ENCODE measurements at places on chromosomes 2 and 18. TPM values are rescaled to one million over a fixed set of nuclear protein-coding genes. Genes with fewer than 3 reads are reported as not detected.
A peak's percentile ranks its signal among the peaks of the same experiment; 100 is the strongest.

GRCh38 chr18:13487237-13487636 is 239.1 kb downstream of the FAM210A start:
- DNase-seq: no peak

- no peak for DNase-seq
These were observed 77.4 kb upstream of the TAF1B start for GRCh38 chr2:9765611-9766531.

DNA sequence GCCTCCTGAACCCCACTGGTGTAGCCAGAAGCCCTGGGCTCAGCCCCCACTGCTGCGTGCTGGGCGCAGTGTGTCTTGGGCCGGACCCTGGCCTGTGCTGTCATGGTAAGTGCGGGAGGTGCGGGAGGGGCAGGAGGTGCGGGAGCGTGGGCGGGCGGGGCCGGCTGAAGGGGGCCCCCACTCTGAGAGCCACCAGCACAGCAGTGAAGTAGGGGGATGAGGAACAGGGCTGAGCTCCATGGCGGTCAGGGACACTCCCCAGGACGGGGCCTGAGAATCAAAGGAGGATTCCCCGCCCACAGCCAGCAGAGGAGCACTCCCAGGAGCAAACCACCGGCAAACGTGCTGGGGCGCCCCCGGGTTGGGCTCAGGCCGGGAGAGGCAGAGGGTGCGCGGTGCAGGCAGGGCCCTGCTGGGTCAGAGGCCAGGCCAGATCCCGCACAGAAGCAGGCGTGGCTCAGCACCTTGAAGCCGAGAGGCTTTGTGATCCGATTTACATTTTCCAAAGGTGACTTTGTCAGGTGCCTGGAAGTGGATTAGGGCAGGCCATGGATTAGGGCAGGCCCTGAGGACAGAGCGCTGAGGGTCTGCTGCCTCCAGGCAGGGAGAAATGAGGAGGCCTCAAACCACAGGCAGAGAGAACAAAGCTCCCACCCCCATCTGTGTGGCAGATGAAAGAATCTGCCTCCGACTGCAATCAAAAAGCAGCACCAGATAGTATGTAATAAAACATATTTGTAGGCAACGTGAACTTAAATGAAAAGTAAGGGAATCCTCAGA is 152.0 kb upstream of the RAB6C start:
- no peak for DNase-seq

DNA sequence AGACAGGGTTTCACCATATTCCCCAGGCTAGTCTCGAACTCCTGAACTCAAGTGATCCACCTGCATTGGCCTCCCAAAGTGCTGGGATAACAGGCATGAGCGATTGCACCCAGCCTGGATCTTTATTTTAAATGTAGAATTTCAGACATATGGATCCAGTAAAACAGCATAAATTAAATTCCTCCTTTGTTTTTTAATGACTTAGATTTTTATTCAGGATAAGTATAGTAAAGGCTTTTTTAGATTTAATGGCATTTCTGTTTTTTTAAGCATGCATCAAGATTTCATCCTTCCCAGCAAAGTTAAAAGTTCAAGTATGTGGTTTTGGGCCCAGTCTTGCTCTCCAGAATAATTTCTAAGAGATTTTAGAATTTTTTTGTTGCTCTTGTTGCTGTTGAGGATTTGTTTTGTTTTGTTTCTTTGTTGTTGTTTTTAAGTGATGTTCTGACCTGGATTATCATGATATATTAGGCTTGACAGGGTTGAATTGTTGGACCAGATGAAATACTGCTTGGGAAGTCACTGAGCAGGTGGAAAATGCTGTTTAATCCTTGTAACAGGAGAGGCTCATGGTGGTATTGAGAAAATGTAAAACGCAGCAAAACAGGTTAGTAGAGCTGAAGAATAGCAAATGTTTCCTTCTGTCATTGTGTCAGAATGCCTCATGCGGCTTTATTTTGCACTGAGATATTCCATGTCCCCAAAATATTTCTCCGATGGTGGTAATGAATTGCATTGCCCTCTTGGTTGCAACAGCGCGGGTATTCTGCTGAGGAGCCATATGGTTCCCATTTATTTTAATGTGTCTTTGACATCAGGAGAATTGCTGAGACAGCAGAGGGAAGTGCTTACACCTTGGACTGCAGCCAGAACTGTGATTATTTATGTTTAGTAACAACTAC is 147.9 kb downstream of the GALNT3 start:
- DNase-seq: no peak

DNA sequence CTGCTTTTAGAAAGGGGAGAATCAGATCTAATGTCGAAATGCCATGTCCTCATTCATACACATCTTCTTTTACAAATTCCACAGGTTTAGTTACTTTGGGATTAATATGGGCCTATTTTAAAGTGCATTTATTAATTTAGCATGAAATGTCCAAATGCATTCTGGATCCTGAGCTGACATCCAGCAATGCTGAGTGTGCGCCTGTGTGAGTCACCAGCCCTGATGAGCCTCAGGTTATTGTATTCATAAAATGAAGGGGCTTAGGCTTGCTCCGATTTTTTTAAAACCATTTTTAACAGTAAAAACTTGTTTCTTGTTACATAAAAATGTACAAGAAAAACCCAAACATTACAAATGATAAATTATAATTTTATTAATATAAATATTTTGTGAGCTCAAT is 94.1 kb downstream of the SH3YL1 start:
- DNase-seq: no peak

GRCh38 chr2:118246726-118247125 is 158.5 kb downstream of the INSIG2 start:
- DNase-seq: no peak

GRCh38 chr2:230520875-230521155 is 104.8 kb downstream of the SP100 start:
- DNase-seq: no peak

GRCh38 chr2:170147576-170147975 is 30.4 kb upstream of the MYO3B start:
- no peak for DNase-seq

- DNase-seq: no peak
These were observed 470.6 kb upstream of the MEX3C start for GRCh38 chr18:51668101-51668500.

GRCh38 chr18:55100817-55101457 is 141.7 kb upstream of the CCDC68 start:
- DNase-seq: no peak

DNA sequence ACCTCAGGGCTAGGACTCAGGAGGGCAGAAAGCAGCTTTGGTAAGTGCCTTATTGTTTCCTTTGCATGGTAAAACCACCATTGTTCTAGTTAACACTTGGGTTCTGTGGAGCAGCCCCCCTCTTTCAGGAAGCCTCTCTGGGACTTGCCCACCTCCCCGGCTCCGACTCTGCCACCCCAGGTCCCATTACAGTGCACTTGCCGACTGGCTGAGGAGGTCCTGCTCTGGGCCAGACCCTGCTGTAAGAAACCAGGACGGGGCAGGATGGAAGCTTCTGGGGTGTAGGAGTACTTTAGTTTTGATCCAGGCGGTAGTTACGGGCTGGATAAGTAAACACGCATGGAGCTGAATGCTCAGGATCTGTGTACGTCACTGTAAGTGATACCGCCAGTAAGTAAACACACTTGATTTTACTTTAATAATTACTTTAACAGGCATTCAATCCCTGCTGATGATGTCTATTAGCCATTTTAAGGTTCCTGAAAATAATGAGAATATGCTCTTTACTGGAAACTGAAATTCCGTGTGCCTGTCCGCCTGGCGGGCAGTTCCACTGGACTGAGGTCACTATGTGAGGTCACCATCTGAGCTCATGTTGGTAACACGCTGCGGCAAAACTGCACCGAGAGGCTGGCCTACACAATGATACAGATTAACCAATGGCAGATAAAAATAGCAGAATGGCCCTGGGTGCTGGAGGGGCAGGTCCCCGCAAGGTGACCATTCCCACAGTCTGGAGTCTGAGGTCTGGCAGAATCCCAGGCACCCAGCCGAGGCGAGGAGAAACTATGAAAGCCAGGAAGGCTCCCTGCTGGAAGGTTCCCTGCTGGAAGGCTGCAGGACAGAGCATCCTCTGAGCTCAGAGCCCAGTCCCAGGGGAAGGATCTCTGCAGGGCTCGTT is 25.2 kb downstream of the HS1BP3 start:
- peak; percentile 76 for DNase-seq

DNA sequence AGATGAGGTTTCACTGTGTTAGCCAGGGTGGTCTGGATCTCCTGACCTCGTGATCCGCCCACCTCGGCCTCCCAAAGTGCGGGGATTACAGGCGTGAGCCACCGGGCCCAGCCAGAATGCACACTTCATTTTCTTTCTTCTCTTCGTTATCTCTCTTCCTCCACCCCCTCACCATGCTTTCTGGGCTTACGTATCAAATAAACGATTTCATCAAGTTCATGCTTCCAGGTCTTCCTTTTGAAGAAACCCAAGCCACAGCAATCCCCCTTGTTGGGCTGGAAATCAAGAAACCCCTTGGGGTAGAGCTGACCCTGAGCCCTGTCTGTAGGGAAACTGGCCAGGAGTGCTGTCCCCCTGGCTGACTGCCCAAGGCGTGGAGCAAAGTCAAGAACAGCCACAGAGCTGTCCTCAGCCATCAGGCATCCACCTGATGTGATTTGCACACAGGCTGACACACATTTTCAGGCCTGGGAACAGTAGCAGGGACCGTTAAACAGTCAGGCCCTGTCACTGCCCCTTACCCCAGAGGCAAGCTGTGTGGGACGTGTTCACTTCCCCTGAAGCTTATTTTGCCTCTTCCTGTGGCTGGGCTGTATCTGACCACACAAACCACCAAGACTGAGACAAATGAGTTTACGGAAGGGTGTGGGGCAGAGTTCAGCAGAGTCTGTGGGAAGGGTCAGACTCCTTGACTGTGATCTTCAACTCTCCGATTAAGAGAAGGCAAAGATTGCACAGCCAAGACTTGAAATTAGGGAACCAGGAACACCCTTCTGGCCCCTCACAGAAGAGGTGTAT is 15.1 kb upstream of the NMUR1 start:
- DNase-seq: peak; percentile 84

GRCh38 chr2:45010702-45011012 is 1.4 kb upstream of the SIX2 start:
- no peak for DNase-seq

DNA sequence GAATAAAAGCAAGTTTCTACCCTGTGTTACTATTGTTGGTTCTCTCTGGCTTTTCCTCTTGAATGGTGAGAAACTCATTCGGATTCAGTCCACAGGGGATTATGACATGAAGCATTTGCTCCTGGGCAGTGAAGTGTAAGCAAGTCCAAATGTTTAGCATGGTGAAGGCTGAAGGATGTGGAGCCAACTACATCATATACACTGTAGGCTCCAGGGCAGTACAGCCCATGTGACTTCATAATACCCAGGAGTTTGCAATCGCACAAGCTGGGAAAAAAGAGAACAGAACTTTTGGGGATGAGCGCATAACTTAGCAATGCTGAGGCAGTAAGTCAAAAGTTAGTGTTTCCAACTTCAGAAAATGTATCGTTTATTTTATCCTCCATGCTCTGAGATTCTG is 695.7 kb upstream of the POU3F3 start:
- no peak for DNase-seq

DNA sequence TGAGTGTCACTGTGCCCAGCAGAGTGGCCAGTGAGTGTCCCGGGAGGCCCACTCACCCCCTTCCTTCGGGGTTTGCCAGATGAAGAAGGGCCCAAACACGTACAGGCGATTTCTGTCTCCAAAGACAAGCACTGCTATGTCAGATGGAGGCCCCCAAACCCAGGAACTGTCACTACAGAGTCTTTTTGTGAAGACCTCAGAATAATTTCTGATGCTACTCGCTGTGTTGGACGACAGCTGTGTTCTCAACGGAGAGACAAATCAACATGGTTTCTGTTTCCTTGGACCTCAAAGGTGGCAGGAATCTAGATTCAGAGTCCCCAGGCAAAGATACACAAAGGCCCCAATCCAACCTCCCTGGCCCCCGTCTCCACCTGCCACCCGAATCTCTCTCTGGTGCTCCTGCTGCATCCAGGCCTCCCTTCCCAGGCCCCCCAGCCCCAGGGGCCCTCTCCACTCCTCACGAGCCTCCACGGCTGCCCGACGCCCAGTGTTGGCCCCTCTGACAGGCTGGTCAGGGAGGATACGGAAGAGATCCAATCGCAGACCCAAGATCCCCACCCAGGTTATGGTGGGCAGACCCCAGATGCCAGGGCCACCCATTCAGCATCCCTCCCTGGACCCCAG is 2.4 kb upstream of the GPR17 start:
- DNase-seq: no peak

- DNase-seq: no peak
These were observed 22.7 kb downstream of the MTHFD2 start for GRCh38 chr2:74221091-74221490.

DNA sequence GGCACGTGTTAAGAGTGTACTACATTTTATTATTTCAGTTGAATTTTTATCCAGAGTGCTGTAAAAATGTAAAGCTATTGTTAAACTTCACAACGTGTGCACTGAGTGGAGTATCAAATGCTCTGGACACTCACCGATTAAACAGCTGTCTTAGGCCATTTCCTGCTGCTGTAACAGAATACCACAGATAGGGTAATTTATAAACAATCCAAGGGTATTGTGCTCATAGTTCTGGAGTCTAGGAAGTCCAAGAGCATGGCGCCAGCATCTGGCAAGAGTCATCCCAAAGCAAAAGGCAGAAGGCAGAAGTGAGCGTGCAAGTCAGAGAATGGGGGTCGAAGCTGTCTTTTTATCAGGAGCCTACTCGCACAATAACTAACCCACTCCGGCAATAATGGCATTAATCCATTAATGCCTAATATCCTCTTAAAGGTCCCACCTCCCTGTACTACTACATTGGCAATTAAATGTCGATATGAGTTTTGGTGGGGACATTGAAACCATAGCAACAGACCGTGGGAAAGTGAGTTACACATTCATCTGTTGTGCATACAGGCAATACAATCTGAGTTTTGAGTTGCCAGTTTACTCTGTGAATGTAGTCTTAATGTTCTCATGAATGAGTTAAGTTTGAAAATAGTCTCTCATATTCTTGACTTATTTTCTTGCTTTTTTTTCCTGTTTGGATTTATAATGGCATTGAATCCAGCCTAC is 64.8 kb downstream of the ARMC9 start:
- no peak for DNase-seq

DNA sequence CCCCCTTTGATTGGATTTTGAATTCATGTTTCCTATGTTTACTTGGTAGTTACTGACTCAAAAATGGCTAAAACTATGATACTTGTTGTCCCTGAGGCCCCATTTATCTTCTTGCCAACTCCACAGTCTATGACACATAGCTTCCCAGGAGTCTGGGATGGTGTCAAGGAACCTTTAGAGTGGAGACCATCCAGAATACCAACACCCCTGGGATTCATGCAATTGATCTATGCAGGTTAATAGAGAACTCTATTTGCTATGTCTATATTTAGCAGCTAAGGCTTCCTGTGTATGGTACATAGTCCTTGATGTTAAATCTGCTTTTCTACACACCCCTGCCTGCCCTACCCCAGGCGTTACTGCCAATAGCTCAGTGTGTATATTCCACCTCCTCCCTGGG is 218.5 kb upstream of the HDAC4 start:
- DNase-seq: no peak

Gene GAREM1
- total RNA-seq: 22.7 TPM

Gene AQP12A
- not detected for total RNA-seq

Gene OSR1
- 6.3 TPM for total RNA-seq

Gene TMEM169
- total RNA-seq: 0.24 TPM

Gene DCAF17
- 7.6 TPM for total RNA-seq

Gene PIEZO2
- 0.11 TPM for total RNA-seq

Data from Right ventricle myocardium inferior (tissue), 1 donor.